Stimulated activated CD4-positive, alpha-beta T cell treated with anti-CD3 and anti-CD28 coated beads, Interleukin-15, amount 100 ng/mL, for 24 hours (primary cell): ENCODE measurements at places on chromosomes 4 and X.
A peak's percentile ranks its signal among the peaks of the same experiment; 100 is the strongest.

DNA sequence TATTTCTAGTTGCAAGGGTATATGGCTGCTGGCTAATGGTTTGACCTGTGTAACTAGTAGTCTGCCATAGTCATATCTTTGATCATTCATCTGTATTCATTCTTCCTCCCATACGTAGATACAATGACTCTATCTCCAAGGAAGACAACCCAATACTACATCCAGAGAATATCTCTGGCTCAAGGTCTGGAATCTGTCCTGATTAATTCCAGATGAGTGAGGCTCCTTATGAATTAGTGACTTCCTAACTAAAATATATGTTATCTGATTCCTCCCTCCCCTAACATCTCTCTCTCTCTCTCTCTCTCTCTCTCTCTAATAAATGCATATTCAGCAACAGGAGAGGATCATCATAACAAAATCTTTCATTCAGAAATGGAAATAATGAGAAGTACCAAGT lies 641.5 kb downstream of the FAT4 start:
- no peak for DNase-seq

DNA sequence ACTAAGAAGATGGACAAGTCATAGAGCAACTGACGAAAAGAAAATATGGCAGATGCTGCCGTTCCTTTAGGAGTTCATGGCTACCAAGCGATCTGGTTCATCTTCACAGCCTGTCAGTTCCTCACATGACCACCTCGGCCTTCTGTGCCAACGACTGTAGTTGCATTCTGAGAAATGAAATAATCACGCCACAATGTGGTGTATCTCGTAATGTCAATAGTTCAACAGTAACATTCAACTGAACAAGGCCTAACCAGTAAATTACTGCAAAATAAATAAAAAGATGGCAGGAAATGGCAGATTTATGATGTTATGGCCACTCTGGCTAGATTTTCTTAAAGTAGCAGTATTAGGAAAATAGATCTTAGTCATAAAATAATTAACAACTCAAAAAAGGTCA lies 4.4 kb downstream of the GPRIN3 start:
- peak; percentile 61 for DNase-seq

DNA sequence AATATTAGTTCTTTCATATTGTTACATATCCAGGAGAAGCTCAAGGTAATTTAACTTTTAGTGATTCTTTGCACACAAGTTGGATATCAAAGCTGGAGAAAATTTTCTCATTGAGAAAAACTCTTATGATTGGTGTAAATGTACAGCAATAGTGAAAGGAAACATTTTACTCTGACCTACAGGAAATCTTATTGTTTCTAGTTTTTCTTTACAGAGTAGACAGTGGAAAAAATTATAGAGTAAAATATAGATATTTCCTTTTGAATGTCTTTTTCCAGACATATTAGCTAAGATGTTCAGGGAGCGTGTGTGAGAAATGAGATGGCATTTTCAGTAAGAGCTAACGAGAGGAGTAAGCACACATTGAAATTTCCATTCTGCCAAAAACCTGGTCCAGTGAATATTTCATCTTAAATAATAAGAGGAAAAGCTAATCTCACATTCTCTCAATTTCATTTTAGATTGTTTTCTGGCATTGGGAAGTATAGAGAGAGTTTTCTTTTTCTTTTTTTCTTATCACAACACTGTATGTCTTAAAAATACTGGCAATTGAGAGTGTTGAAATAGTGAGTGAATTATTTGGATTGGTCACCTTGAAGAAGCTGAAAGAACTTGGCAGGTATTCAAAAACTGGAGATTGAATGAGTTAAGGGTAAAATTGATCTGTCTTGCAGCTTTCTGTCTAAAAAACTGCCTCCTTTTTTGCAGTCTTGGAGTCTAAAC lies 15.6 kb upstream of the ATP8A1 start:
- no peak for DNase-seq

- DNase-seq, result peak; percentile 8
Measured at GRCh38 chrX:120380699-120381098, 18.8 kb downstream of the ATP1B4 start.

DNA sequence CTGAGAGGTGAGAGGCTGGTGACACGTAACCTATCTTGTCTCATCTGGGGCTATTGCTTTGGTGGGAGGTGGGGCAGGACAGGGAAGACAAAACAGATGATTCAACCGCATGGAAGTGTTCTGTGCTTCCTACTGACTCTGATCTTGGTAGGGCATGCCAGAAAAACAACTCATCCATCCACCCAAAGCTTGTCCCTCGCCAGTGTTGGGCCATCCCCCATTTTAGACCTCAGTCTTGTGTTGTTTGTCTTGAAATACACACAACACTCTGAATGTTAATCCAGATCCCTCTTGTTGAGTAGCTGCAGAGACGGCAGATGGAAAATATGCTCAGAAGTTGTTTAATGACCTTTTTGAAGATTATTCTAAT lies 377 bp downstream of the CHRNA9 start:
- no peak for DNase-seq

- no peak for DNase-seq
Measured at GRCh38 chr4:176230836-176231235, 35.5 kb upstream of the SPATA4 start.

GRCh38 chr4:38180456-38180855 lies 220.3 kb downstream of the PTTG2 start:
- DNase-seq, result no peak
